ENCODE measurements at places on chromosomes 4 and X. TPM values are rescaled to one million over a fixed set of nuclear protein-coding genes. Genes with fewer than 3 reads are reported as not detected.

Gene ANOS1
- 0.53 TPM for polyA plus RNA-seq

Gene PDCL2
- not detected for polyA plus RNA-seq

Gene KCNIP4
- polyA plus RNA-seq: 4.9 TPM

Gene KLHL13
- 21.5 TPM for polyA plus RNA-seq

Gene FGFBP2
- 2.4 TPM for polyA plus RNA-seq

Gene ACOX3
- polyA plus RNA-seq: 17.4 TPM

Gene PFKFB1
- 0.23 TPM for polyA plus RNA-seq

Gene RPS6KA3
- polyA plus RNA-seq: 20.2 TPM
